Astrocyte (in vitro differentiated cells and primary cell): ENCODE measurements at places on chromosomes 7 and 10.

- peak; percentile 69 for DNase-seq
Measured at GRCh38 chr10:58220769-58221451, 46.8 kb downstream of the IPMK start.

DNA sequence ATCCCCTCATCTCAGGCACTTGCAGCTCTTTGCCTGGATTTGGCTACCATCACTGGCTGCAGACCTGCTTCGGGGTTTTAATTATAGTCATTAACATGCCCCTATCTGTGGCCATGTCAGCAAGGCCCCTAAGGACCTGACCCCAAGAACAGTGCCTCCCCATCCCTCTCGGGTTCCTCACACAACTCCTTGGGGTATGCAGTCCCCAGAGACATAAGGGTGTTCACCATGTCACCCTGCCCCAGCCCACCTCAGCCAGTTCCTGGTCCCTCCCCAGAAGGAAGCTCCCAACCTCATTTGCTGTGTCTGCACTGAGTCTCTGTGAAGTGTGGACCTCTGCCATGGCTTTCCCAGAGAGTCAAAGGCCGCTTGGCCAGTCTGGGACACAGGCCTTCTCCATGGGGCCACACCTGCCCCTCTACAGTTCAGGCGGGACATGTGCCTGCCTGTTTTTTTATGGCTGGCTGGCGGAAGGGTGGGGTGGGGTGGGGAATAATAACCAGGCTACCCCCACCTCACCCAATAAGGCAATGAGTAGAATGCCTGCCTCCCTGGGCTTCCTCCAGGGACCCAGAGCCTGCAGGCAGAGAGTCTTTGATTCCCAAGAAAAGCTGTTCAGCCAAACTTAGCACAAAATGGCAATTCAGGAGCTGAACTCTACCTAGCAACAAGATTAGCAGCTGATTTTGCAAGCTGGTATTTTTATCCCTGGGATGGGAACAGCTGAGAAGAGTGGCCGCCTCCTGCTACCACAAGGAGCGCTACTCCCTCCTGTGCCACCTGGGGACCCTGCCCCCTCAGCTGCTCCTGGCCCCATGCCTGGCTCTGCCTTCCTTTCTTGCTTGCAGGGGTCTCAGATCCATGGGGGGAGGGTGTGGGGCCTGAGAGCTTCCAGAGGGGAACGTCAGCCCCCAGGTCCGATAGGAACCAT lies 23.7 kb upstream of the CAMK2B start:
- DNase-seq, result no peak

- no peak for DNase-seq
Measured at GRCh38 chr10:106957823-106958588, 206.5 kb downstream of the SORCS1 start.

DNA sequence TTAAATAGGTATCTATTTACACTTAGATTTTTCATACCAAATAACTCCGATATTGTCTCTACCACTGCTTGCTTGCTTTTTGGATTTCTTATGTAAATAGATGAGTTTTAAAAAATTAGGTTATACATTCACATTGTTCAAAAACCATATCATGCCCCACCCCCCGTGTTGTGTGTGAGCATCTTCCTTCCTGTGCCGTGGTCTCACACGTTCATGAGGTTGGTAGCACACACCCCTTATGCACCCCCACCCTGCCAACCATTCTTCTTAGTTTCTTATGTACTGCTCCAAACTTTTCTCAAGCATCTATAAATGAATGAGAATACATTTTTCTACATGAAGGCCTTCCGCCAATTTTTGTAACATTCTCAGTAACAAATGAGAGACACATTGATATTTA lies 115.6 kb downstream of the FANK1 start:
- no peak for DNase-seq

- DNase-seq, result no peak
Measured at GRCh38 chr7:138431517-138431916, 28.5 kb upstream of the TRIM24 start.

DNA sequence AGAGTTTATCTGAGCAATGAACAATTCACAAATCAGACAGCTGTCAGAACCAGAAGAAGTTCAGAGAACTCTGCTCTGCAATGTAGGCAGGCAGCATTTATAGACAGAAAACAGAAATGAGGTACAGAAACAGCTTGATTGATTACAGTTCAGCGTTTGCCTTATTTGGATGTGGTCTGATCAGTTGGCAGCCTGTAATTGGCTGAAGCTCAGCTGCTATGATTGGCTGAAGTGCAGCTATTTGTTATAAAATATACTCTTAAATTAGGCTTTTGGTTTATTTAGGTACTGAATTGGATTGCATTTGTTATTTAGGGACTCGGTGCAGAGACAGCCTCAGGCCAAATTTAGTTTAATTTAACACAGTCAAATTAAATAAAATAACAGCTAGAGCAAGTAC lies 85.8 kb upstream of the JAZF1 start:
- DNase-seq, result no peak

DNA sequence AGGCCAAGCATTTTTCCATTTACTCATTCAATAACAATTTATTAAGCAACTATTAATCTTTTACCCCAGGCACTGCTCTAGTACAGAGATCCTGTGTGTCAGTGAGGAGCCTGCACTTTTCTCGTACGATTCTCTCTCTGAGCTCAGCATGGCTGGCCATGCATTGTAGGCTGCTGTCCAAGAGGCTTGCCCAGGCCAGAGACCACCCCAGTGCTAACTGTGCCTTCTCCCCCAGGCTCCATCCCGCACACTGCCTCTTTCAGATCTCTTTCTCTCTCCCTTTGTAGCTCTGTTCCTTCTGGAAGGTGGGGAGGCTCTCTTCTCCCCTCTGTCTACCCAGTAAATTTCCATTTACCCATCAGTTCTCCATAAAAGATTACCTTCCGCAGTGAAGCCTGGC lies 101.0 kb upstream of the IKZF1 start:
- DNase-seq, result no peak

- no peak for DNase-seq
Measured at GRCh38 chr7:129176916-129177710, 11.3 kb upstream of the SMO start.

- no peak for DNase-seq
Measured at GRCh38 chr10:132742837-132743194, 43.1 kb downstream of the NKX6-2 start.

- DNase-seq, result peak; percentile 98
Measured at GRCh38 chr10:99676426-99676825, 17.1 kb downstream of the ENTPD7 start.

GRCh38 chr10:57917019-57917418 lies 350.7 kb downstream of the IPMK start:
- DNase-seq, result no peak
